ENCODE measurements at places on chromosomes 11 and 22.

DNA sequence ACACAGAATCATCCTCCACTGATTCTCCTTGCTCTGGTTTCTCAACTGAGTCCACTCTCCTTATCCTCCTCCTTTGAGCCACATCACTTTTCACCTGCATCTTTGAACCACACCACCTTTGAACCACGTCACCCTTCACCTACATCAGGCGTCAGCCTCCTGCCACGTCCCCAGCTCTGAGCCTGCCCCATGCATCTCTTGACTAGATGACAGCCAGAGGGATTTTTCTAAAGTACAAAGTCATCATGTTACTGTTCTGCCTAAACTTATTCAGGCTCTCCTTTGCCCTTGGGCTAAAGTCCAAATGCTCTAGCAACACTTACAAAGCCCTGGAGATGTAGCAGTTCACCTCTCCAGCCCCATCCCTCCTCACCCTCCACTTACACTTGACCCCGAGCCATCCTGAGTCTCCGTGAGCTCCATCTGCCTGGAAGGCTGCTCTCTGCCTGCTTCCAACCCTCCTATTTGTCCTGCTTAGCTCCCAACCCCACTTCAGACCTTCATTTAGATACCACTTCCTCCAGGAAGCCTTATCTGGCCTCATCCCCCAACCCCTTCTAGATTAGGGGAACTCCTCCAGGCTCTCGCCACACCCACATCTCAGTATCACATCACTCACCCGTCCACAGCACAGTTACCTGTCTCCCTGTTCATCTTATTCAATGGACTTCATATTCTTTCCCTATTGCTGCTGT lies 3.7 kb upstream of the MS4A10 start:
- no peak for DNase-seq

DNA sequence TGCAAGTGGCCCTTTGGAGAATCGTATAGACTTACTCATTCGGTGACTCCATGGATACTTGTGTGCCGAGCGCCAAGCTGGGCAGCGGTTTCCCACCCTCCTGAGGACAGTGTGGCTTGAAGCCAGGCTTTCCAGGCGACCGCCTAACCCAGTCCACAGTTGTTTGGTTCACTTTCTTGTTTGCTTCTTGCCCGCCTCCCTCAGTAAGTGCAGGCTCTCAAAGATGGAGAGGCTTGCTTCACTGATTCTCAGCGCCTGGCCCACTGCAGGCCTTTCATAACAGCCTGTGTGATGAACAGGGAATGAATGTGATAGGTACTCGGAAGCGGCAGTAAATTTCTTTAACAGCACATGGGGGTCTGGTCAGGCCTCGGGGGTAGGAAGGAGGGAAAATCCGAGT lies 11.2 kb upstream of the MDK start:
- no peak for DNase-seq

DNA sequence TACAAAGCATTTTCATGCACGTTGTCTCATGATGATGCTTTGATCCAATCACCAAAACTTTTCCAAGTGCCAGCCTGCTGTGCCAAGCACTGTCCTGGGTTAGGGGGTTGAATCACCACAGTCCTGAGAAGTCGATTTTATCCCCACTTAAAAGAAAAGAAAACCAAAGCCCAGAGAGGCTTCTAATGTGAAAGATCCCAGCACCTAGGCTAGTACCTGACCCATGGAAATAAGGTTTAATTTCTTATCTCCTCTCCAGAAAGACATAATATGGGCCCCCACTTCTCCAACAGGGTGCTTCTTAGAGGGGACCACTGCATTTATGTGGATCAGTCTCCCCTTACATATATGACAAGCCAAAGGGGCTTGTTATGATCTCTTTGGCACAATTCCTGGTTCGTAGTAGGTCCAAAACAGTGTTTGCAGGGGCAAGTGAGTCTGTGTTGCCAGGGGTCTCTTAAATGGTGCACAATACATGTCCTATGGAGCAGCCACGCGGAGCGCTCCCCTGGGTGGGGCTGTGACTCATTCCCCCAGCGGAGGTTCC lies 1.9 kb upstream of the BCL9L start:
- no peak for DNase-seq

DNA sequence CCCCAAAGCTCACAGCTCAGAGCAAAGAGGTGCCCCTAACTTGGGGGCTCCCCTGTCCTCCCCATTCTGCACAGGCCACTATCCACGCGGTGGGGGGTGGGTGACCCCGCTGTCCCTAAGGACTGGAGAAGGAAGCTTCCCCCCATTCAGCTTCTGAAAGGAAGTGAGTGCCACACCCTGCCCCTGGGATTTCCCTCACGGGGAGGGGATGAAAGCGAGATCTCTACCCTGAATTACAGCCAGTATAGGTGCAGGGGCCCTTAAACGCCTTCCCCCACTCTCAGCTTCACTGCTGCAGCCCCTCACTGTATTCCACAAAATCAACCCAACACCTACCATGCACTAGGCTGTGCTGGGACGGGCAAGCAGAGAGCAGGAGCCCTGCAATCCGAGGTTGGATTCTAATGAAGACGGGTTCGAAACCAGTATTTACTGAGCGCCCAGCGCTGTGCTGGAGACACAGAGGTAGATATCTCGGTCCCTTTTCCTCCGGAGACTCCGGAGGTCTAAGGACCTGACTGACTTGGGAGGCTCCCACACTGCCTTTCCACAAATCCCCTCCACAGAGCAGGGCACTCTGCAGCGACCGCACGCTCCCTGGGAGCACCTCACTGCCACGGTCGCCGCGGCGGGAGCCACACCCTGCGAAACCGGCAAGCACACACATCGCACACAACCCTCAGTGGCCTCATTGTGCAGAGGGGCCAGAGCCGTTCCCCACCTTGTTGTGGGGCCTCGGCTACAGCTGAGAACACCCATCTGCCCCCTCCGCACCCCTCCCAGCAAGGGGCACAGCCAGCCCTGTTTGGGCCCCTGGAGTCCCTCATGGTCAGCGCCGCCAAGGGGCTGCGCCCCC lies 1.8 kb downstream of the AHNAK start:
- DNase-seq = no peak

DNA sequence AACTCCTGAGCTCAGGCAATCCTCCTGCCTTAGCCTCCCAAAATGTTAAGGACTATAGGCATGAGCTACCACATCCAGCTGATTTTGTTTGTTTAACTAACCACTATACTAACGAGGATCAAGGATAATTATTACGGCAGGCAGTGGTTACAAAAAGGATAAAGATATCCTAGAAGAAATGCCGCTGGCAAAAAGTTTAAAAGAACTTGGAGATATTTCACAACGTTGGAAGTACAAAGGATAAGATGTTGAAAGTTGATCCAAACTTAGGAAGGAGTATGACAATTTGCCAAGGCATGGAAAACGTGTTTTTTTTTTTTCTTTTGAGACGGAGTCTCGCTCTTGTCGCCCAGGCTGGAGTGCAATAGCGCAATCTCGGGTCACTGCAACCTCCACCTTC lies 13.4 kb downstream of the AP5B1 start:
- no peak for DNase-seq

- DNase-seq = no peak
These were observed 53.3 kb upstream of the CD44 start for GRCh38 chr11:35085531-35086165.

DNA sequence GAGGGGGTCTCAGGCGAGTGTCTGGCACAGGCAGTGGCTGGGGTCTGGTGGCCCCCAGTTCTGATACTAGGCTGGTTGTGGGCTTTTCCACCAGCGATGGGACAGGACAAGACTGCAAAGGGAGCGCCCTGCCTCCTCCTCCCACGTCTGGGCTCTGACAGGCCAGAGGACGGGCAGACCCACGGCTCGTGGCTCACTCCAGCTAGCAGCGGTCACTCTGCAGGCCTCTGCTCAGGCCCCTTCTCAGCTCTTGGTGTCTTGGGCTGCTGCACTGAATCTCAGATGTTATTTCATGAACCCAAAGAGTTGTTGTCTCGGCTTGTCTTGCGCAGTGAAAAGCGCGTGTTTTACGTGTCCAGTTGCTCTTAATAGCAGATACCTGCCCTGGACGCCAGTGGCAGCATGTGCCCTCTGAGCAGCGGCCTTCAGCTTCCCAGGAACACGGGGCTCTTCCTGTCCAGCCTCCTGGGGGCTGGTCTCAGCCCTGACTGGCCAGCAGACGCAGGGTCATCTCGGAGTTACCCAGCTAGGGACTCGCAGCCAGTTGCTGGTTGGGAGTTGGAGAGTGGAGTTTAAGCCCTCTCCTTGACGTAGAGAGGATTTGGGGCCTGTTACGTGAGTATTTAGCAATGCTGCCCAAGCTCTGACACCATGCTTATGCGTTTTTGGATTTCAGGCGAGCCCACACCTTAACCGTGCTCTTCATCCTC lies 9.6 kb downstream of the PTDSS2 start:
- DNase-seq = no peak

DNA sequence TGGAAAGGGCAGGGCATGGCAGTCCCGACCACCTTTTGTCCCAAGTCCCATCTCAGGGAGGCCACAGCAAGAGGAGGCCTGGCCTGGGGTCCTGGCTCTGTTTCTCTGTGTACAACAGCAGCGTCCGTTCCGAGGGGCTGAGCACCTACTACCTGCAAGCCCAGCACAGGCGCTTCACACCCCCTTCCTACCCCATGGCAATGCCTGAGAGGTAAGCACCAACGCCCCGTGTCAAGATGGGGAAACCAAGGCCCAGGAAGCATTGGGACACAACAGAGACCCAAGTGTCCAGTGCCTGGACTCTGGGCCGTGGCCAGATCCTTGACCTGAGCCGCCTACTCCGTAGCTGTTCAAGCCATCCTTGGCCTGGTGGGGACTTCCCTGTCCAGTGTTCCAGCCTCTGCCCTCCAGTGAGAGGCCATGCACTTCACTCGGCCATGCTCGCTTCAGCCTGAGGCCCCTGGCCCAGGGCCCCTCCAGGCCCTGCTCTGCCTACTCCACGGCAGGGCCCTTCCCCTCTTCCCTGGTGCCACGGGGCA lies 14.3 kb upstream of the TCF20 start:
- DNase-seq = no peak

DNA sequence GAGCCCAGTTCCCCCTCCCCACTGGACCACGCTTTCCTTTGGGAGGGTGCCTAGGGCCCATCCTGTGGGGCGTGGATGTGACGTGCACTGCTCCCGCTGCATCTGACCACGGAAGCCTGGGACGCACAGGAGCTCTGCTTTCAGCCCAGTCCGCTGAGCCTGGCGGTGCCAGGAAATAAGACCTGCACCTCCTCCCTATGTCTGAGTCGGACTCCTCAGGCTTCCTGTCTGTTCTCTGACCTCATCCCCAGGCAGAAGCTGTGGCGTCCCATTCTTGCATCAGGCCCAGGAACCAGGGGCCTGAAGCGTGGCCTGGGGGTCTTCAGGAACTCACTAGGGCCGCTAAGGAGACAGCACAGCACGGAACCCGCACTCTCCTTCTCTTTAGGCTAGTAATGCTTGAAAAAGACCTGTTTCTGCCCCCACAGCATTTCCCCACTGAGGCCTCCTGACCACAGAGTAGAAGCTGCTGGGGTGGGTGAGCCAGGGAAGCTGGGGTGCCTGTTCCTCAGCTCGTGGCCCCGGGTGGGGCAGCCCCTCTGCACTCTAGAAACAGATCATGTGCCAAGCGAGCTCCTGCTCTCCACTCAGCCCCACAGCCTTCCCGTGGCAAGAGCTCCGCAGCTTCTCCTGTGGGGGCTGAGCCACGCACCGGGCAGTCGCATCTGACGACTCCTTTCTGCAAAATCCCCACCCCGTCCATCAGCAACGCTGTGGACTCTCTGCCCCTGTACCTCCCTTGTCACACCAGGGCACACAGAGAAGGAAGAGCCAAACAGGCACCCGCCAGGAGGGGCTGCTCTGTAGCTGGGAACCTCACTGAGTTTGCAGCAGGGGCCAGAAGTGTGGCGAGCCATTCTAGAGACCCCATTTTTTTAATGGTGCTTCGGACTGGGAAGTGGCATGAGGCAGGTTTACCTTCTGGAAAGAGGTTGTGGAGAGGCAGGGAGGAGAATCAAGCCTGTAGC lies 22.6 kb downstream of the MOV10L1 start:
- DNase-seq = no peak

GRCh38 chr11:40290171-40290631 lies 1169.3 kb downstream of the LRRC4C start:
- DNase-seq = no peak
